ENCODE measurements at places on chromosomes 1 and 21. TPM values are rescaled to one million over a fixed set of nuclear protein-coding genes. Genes with fewer than 3 reads are reported as not detected.
A peak's percentile ranks its signal among the peaks of the same experiment; 100 is the strongest.

- no peak for DNase-seq
These were observed 10.3 kb upstream of the PODN start for GRCh38 chr1:53051676-53052075.

GRCh38 chr1:89910780-89911179 is 84.1 kb upstream of the ZNF326 start:
- no peak for DNase-seq

GRCh38 chr1:235030919-235031596 is 97.6 kb downstream of the TOMM20 start:
- no peak for DNase-seq

DNA sequence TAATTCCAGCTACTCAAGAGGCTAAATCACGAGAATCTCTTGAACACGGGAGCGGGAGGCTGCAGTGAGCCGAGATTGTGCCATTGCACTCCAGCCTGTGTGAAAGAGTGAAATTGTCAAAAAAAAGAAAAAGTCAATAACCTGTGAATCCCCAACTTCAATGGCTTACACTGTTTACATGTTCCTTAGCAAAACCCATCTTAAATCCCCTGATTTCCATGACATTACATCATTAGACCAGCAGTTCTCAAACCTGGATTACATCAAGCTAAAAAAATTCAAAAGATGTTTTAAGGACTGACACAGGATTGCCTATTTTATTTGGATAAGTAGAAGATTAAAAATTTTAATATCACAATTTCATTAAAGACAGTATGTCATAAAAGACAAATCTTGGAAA is 12.4 kb downstream of the GPBP1L1 start:
- DNase-seq: no peak

- DNase-seq: peak; percentile 71
These were observed at the start of gene ITPKB for GRCh38 chr1:226738995-226739695. ITPKB (minus strand) TSS chr1:226739282; CDS start chr1:226737458, 1,824 bp downstream.

- DNase-seq: no peak
These were observed 423.9 kb downstream of the NPHP4 start for GRCh38 chr1:5568321-5568720.

- no peak for DNase-seq
These were observed 59.1 kb downstream of the SPSB1 start for GRCh38 chr1:9351654-9352271.

DNA sequence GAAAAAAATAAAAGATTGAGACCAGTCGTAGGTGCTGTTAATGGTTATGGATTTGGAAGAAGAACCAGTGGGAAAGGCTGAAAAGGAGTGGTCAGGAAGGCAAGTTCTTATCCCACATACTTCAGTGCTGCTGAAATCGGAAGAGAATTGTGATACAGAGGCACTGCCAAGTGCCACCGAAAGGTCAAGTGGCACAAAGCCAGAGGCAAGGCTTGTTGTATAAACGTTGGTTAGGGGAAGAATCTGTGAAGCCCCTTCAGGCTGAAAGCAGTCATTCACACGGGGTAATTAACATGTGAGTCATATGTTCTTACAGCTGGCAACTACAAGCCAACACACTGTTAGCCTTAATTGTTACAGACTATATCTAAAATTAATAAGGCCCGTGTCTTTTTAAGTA is 48.8 kb downstream of the ZBTB40 start:
- peak; percentile 72 for DNase-seq

DNA sequence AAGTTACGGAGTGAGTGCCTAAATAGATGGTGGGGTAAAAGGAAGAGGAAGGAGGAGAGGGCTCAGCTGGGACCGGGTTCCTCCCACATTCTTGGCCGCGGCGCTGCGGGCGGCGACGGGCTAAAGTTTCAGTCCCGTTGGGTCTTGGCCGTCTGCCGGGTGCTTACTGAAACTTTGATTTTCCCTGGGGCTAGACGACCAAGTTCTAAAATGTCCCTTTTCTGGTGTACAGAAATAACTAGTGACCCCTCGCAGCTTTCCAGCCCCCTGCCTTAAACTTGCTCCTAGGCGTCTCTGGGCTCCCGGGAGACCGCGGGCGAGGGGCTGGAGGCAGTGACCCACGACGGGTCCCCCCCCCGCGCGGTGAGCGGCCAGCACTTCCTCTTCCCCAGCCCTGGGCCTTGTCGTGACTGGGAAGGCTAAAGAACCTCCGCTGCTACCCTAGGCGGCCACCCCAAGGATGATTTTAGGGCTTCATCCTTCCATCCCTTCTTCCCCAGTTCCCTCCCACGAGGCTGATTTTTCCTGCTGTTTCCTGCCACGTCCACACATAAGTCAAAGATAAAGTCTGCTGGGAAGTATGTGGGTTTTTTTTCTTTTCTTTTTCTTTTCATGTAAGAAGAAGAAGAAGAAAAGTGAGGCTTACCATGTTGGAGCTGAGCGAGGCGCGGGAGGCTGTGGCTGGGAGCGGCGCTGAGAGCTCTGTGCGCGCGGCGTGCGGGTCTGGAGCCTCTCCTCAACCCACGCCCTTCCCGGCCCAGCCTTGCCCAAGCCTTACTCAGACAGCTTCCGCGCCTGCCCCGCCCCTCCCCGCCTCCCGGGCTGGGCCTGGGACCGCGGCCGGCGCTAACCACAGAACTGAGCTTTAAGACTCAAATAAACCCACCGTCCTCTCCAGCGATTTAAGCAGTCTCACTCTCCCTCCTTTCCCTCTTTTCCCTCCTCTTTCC is at the start of gene S100A11:
TSS of gene S100A11 (minus strand) at position 738 of the 950 bp plus-strand sequence. CDS start at position 649, 89 bp downstream.
- DNase-seq: peak; percentile 98

- DNase-seq: no peak
These were observed 11.2 kb upstream of the HYI start for GRCh38 chr1:43464681-43465504.

DNA sequence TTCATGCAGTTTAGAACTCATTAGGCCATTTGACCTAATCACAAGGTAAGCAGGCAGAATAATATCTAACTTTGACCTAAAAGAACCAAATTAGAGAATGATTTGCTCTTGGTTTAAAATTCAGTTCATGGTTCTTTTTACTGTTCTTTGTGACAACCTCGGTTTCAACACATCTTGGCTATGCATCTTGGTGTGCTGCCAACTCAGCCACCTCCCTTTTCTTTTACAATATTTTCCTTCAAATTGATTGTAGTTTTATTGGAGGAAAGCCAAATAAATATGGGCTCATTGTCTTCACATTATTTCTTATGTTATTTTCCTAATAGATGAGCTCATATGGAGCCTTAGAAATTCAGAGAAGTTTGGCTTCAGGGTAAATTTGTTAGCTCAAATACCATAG is 338.3 kb downstream of the SIPA1L2 start:
- no peak for DNase-seq

- no peak for DNase-seq
These were observed 25.1 kb upstream of the APP start for GRCh38 chr21:26195708-26196107.

DNA sequence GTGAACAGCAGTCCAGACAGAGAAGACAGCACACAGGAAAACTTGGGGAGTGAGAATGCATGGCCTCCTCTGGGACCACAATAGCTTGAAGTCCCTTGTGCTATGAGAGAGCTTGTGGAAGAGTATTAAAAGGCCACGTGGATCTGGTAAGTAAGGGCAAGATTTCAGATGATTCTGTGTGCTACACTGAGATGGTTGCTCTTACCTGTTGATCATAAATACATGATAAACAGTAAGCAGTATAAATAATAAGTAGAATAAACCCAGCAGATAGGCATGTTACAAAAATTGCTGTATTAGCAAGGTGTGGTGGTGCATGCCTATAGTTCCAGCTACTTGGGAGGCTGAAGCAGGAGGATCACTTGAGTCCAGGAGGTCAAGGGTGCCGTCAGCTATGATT is 150.4 kb upstream of the ZC3H11B start:
- no peak for DNase-seq

- no peak for DNase-seq
These were observed 18.5 kb downstream of the RIIAD1 start for GRCh38 chr1:151739590-151740355.

- DNase-seq: no peak
These were observed 95.3 kb downstream of the COP1 start for GRCh38 chr1:176111835-176112234.

- no peak for DNase-seq
These were observed 10.7 kb downstream of the CELF3 start for GRCh38 chr1:151705753-151706463.

DNA sequence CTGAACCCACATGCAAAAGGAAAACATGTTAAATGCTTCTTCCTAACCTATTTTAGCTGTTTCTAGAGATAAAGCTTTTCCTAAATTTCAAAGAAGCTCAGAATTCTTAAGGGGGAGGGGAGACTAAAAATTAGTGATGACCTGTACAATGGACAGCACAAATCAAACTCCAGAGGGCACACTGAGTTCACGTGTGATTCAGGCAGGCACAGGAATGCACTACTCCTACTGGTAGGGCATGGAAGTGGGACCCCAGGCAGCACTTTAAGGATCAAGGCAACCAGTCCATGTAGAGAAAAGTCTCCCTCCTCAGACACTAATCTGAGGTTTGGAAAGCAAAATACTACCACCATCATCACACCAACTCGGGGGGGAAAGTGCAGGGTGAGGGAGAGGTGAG is 31.3 kb upstream of the CLCA4 start:
- no peak for DNase-seq

GRCh38 chr21:29302359-29302875 is 3.7 kb downstream of the BACH1 start:
- no peak for DNase-seq

DNA sequence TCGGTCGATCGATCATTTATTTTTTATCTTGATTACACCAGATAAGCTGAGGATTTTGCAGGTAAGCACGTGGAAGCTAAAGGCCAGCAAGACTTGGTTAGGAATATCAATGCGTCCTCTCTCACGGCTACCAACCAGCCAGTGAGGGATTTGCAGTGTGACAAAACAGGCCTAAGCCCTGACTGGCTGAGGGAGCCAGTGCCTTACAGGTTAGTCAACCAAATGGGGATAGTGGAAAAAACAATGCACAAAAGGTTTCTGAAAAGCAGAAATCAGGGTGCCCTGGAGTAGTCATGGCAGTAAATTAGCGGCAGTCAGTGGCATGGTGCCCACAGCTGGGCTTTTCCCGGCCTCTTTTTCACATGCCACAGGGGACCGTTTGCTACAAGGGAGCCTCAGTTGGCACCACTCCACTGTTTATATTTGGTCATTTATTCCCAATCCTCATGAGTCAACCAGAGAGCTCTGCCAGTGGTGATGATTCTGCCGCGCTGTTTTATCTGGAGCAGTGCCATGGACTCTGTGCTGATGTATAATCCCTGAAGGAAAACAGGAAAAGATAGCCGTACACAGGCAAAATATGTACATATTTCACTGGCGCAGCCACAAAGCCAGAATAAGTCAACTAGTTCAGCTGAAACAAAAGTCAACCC is 167.6 kb downstream of the RHOU start:
- no peak for DNase-seq

- DNase-seq: no peak
These were observed 108.8 kb downstream of the ADAMTS1 start for GRCh38 chr21:26736449-26736848.

DNA sequence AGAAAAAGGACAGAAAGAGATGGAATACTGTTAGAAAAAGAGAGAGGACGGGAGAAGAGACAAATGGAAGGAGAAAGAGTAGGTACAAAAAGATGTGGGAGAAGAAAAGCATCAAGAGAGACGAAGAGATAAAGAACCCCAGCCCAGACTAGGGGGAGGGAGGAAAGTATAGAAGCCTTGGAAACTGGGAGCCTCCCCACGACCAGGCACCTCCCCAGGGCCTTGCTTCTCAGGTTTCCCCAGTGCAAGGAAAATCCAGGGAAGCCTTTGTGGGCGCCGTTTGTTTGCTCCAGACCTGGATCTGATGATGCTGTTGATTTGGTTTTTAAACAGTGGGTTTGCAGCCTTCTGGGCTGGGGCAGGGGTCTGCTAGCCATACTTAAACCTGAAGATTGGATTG is 15.2 kb upstream of the ALX3 start:
- no peak for DNase-seq

GRCh38 chr1:226510453-226510852 is 38.1 kb upstream of the STUM start:
- no peak for DNase-seq

- no peak for DNase-seq
These were observed 25.5 kb downstream of the MT1HL1 start for GRCh38 chr1:236978740-236979139.

- DNase-seq: no peak
These were observed 84.5 kb upstream of the SAMSN1 start for GRCh38 chr21:14630556-14631069.

- DNase-seq: no peak
These were observed 159.6 kb downstream of the PCBP3 start for GRCh38 chr21:45802956-45803617.

- DNase-seq: no peak
These were observed 24.6 kb downstream of the DNASE2B start for GRCh38 chr1:84422909-84423308.

GRCh38 chr1:211751438-211751837 is 76.0 kb upstream of the NEK2 start:
- DNase-seq: no peak

DNA sequence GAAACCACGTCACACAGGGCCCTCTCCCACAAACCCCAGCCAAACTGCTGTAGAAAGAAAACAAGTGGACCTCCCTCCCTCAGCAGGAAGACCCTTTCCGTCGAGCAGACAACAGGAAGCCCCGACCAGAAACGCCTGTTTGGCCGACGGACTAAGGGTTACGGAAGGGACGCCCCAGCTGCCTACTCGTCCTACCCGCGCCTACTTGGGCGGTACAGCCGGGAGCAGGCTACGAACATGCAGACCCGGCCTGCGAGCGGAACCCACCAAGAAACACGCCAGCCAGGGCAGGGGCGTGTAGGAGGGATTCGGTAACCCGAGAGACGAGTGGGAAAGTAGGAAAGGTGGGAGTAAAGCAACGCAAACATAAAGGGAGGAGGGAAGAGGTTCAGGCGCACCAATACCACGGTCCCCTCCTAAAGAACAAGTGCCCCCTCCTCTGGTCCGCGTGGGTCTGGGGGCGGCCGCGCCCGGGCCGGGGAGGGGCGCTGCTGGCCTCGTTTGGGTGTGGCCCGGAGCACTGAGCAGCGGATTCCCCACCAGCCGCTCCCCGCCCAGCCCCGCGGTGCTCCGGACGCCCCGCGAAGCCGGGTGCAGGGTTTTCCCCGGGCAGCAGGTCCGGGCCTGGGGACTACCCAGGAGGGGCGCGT is 450 bp downstream of the S100A10 start:
- peak; percentile 83 for DNase-seq

TTC34 gene
- total RNA-seq: 1.3 TPM

SMPDL3B gene
- total RNA-seq: 29.1 TPM

ALG14 gene
- total RNA-seq: 3.4 TPM

WRAP73 gene
- total RNA-seq: 18.5 TPM

RPE65 gene
- total RNA-seq: not detected

PPCS gene
- 52.8 TPM for total RNA-seq

FAM167B gene
- 65.9 TPM for total RNA-seq

FCRLB gene
- 2.0 TPM for total RNA-seq

TMEM54 gene
- 41.9 TPM for total RNA-seq

PRELP gene
- 91.8 TPM for total RNA-seq

CDKN2C gene
- total RNA-seq: 9.6 TPM

CNKSR1 gene
- total RNA-seq: 21.6 TPM

CFH gene
- 78.5 TPM for total RNA-seq

C8A gene
- not detected for total RNA-seq

FBXO2 gene
- total RNA-seq: 11.2 TPM

CCDC185 gene
- total RNA-seq: not detected
